ENCODE measurements at places on chromosomes 6 and 20. TPM values are rescaled to one million over a fixed set of nuclear protein-coding genes. Genes with fewer than 3 reads are reported as not detected.

DNA sequence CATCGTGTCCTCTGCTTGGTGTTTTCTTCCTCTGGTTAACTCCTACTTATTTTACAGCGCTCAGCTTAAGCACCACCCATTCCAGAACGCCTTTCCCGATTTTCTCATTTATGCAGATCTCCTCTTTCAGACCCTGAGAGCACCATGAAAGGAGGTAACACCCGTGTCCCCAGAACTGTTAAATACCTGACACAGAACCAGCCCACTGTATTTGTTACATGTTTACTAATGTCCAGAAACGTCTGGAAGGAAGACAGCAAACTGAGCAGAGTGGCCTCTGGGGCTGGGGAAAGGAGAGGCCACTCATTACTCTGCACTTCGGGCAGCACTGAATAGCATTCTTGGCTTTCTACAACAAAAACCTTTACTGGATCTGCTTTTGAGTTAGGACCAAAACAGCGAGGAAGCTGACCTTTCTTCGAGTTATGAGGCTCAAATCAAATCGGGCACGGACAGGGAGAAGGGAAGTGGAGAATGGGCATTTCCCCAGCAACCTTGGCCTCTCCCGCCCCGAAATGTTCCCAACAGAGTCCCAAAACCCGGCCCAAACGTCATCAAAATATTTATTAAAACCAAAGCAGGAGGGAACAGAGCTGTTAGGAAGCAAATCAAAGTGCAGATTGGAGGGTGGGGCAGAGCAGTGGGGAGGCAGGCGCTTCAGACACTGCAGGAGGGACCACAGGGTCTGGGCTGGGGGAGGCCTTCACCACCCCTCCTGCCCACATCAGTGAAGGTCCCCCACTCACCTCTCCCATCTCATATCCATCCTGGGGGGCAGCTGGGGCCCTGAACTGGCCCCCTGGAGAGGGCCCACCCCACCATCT lies 1.1 kb upstream of the NECAB3 start:
- DNase-seq = no peak

- DNase-seq = no peak
Measured at GRCh38 chr6:8110725-8111124, 8.4 kb upstream of the EEF1E1 start.

GRCh38 chr20:51420111-51420510 lies 122.4 kb downstream of the NFATC2 start:
- DNase-seq = peak; percentile 43

- no peak for DNase-seq
Measured at GRCh38 chr6:25586927-25587326, 65.1 kb upstream of the SCGN start.

- DNase-seq = peak; percentile 22
Measured at GRCh38 chr6:6843057-6843627, 254.6 kb downstream of the LY86 start.

- no peak for DNase-seq
Measured at GRCh38 chr20:47320990-47321805, 35.3 kb downstream of the ZMYND8 start.

- DNase-seq = peak; percentile 94
Measured at GRCh38 chr6:105402939-105403935, at the start of gene PREP. Gene PREP (minus strand): TSS chr6:105403082. CDS start chr6:105402891, 191 bp downstream.

DNA sequence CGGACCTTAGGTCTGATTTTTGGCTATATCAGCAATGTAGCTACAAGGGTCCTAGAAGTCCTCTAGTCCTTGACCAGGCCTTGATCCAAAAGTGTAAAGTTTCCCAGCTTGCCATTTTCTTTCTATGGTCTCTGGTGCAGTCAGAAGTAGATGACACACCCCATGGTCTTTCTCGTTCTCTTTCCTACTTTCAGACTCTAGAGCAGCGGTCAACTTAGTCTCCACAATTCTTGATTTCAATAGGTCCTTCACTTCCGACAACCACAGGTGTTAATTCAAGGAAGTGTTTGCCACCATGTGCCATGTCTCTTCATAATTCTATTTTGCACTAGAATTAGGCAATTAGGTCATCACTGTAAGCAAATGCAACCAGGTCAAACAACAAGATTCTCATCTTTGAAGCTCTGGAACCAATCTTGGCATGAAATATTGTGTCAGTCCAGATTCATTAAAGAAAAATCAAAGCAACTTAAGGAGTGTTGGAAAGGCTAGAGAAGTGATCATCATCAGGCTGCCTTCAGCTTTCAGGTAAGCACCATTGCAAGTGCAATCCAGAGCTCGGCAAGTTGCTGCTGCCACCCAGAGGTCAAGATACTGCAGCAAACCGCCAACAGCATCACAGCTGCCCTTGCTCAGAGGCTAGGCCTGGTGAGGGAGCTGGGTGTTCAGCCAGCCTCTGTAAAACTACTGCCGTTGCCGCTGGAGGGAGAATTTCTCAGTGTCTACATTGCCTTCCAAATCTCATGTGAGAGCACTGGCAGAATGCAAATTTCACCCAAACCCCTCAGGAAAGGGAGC lies 5.6 kb upstream of the SYNE1 start:
- DNase-seq = peak; percentile 57

Gene SMIM26
- 51.9 TPM for total RNA-seq
